BJ (cell line): ENCODE measurements at places on chromosomes 7 and 10. TPM values are rescaled to one million over a fixed set of nuclear protein-coding genes. Genes with fewer than 3 reads are reported as not detected.

DNA sequence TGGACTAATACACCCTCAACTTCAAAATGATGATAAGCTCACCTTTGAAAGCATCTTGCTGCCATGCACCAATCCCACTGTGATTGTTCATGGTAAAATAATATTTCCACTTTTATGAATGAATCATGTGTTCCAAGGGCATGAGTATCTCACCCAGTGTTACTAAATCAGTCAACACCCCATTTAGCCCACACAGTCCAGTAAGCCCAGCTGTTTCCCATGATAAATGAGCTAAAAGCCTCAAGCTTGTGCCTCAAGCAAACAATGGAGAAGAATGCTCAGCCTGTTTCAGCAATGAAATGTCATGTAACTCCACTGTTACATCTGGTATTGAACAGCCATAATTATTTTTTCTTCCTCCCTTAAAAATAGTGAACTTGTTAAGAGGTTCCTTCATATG is 442.5 kb downstream of the XPNPEP1 start:
- DNase-seq = no peak

DNA sequence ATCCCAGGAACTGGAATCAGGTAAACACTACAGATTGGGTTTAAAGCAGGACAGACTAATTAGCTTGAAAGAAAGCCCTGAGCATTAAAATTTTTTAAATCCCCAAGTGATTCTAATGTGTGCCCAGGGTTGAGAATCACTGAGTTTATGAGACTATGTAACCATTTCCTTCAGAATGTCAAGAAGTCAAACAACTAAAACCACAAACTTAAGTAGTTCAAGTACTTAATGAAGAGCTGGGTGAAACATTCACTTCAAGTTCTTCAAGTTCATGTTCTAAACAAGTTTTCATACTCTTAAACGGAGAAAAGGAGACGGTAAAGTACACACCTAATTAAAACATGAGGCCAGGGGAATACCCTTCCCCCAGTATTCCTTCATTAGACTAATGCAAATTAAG is 28.2 kb upstream of the TLL2 start:
- peak; percentile 9 for DNase-seq

GRCh38 chr10:110548002-110548401 is 19.5 kb upstream of the SMC3 start:
- no peak for DNase-seq

SPDYE2 gene
- polyA plus RNA-seq = not detected in 2 replicates

DNA sequence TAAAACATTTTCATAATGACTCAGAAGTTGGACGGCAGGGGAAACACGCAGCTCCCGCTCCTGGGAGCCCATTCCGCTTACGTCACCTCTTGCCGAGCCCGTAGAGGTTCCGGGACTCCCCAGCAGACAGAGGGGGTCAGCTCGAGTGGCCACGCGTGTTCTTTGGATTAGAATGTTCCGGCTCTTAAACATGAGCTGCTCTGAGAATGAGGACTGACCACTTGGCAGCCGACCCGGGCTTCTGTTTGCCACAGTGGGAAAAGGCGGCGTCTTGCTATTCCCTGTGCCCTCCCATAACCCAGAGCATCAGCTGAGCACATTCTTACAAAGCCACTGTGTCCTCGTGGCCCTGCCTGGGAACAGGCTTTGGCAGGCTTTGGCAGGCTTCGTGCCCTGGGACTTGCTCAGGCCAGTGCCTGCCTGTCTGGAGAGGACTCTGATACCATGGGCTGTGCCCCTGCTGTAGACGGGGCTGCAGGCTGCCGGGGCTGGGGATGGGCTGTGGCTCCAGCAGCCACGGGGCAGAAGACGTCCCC is 40.1 kb downstream of the PFKP start:
- no peak for DNase-seq

CLRN3 gene
- not detected in 2 replicates for polyA plus RNA-seq

- no peak for DNase-seq
Observed at GRCh38 chr10:4635883-4636282, 190.1 kb upstream of the AKR1E2 start.

- no peak for DNase-seq
Observed at GRCh38 chr7:115135769-115136410, 214.0 kb downstream of the MDFIC start.

PSAP gene
- polyA plus RNA-seq = 1,482 and 1,979 TPM in 2 replicates

ANKRD1 gene
- 2.2 and 3.2 TPM in 2 replicates for polyA plus RNA-seq

DNA sequence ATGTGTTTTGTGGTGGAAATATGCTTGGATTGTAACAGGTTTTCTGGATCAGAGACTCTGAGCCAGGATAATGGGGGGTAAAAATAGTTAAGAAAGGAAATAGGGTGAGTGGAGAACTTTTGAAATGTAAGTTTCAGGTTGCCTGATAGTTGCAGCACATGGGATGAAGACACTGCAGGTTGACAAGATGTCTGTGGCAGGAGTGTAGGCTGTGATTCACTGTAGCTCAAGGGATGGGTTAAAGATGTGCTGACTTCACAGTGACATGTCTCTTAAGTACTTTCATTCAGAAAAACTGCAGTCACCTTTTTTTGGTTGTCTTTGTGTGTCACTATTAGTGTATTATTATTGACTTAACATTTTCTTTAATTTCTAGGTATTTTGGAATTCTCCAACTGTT is 63.5 kb upstream of the SLC39A12 start:
- no peak for DNase-seq

NEUROD6 gene
- polyA plus RNA-seq = not detected in 2 replicates

DNA sequence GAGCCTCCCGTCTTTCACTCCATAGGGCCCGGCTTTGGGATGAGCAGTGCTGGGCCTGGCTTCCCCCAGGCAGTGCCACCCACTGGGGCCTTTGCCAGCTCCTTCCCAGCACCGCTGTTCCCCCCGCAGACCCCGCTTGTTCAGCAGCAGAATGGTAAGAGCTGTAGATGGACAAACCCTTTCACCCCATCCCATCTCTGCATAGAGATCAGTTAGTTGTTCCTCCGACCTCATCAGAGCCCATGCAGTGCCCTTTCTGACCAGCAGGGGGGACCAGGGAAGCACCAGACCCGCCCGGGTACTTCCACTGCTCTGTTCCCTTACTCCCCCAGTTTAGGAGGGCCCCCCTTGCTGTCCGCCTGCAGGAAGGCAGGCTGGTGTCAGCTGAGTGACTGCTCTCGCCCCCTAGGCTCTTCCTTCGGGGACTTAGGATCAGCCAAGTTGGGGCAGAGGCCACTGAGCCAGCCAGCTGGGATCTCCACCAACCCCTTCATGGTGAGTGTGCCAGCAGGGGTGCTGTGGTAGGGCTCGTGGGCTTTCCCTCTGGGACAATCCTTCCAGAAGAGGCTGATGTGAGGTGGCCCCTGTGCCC is 9.8 kb downstream of the SAP25 start:
- no peak for DNase-seq

RAPGEF5 gene
- 0.07 TPM in 1 of 2 replicates, not detected in the other for polyA plus RNA-seq

GRCh38 chr10:20084451-20084850 is 268.2 kb downstream of the PLXDC2 start:
- no peak for DNase-seq

ING3 gene
- 4.4 and 8.4 TPM in 2 replicates for polyA plus RNA-seq

- peak; percentile 15 for DNase-seq
Observed at GRCh38 chr10:19014034-19014433, 34.6 kb upstream of the MALRD1 start.

TCF7L2 gene
- polyA plus RNA-seq = 7.7 and 11.3 TPM in 2 replicates

DNA sequence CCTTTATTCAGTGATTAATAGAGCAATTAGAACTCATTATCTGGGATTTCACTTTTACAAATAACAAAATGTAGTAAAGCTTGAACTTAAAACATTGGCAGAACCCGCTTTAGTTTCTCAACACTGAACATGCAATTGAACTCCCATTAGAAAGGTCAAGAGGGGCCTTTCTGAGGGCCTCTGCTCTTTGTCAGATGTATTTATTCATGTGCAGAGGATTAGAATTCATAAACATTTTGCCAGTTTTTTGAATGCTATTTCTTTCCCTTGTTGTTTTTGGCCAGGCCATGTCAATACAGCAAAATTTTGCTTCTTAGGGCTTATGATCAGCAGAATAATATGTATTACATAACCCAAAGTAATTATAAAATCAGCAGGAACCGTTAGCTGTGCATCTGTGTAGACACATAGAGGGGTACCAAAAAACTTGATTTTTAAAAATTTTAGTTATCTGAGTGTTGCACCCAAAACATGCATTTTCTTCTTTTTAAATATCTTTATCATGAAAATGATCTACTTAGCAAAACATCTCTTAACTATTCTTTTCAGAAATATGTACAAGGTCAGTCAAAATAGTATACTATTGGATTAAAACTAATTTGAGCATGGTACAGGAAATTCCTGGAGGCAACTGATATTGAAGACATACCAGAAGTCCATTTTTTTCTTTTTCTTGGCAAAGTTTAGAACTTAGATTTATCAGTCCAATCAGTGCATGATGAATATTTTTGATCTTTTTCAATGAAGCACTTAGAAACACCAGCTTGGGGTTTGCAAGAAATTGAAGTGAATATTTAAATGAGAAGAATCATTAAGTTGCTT is 177.5 kb downstream of the TWIST1 start:
- DNase-seq = no peak

- DNase-seq = no peak
Observed at GRCh38 chr7:3289996-3290395, 11.1 kb upstream of the SDK1 start.

GRCh38 chr10:22712956-22713852 is 1.2 kb downstream of the PIP4K2A start:
- no peak for DNase-seq

DNA sequence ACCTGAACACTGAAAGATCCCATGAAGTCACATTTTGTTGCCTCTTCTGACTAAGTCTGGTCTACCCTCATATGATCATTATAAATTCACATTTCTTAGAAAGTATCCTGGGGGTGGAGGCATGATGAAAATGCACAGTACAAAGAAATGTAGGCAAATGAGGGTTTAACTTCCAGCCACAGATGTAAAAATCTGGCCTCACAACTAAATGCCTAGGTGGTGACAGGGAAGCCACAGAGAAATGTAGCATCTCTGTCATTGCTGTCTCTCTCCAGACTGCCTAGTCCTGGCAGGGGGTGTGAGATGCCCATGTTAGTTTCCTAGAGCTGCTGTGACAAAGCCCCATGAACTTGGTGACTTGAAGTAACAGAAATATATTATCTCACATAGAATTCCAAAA is 395.9 kb downstream of the SORCS3 start:
- no peak for DNase-seq

CHST3 gene
- 15.3 and 20.9 TPM in 2 replicates for polyA plus RNA-seq

- DNase-seq = no peak
Observed at GRCh38 chr7:70384891-70385290, 747.1 kb upstream of the GALNT17 start.

- no peak for DNase-seq
Observed at GRCh38 chr7:28231176-28231575, 50.6 kb upstream of the JAZF1 start.

CASTOR2 gene
- polyA plus RNA-seq = 3.0 and 5.7 TPM in 2 replicates

DNA sequence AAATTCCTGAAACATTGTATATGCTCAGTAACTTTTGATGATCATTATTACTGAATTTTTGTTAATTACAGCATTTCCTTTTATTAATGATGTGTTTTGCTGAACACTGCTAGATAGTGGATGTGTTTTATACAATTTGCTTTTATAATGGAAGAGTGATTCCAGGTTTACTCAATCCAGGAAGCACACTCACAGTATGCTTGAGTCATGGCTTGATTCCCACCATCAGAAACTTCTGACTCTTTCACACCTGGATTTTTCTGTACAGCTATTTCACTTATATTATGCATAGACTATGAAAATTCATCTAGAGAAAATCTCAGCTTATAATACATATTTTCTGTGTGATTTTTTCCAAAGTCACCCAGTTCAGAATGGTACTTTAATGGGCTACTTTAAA is 1040.9 kb downstream of the GRM8 start:
- no peak for DNase-seq

PNLIP gene
- not detected in 2 replicates for polyA plus RNA-seq

DNA sequence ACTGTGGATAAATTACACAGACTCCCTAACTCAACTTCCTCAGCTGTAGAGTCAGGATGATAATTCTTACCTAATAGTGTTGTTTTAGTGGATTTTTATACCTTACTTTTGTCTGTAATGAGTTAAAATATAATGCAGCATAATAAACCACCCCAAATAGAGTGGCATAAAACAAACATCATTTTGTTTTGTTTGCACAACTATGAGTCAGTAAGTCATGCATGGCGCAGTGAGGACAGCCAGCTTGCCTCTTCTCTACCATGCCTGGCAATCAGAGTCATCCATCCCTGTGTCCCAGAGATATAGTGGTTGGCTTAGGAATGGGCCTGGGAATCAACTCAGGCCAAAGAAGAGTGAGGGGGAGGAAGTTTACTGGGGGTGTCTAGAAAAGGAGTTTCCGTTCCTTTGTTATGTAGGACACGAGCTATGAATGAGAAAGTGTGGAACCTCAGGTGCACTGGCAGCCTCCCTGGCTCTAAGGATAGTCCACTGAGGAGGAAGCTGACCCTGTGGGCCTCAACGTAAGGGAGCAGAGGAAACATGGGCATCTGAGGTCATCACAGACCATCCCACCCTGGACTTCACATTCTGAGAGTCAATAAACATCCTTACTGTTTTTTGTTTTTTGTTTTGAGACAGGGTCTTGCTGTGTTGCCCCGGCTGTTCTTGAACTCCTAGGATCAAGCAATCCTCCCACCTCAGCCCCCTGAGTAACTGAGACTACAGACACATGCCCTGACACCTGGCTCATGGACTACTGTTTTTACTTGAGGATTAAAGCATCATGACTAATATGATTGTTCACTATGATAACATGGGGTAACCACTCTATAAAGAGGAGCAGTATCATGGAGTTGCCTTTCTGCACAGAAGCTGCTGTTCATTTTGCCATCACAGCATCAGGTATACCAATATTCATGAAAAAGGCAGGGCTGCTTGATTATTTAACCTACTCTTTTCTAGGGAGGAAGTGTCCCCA is 21.0 kb upstream of the GRB10 start:
- DNase-seq = no peak

CYP17A1 gene
- polyA plus RNA-seq = not detected in 2 replicates

MRPS17 gene
- polyA plus RNA-seq = 8.5 and 13.6 TPM in 2 replicates

ICA1 gene
- 0.15 and 0.60 TPM in 2 replicates for polyA plus RNA-seq

- no peak for DNase-seq
Observed at GRCh38 chr10:63007112-63007511, 126.0 kb upstream of the NRBF2 start.

GRCh38 chr7:47454069-47454973 is 127.6 kb downstream of the TNS3 start:
- DNase-seq = no peak

OR2A42 gene
- polyA plus RNA-seq = 0.02 TPM in 1 of 2 replicates, not detected in the other
